ENCODE measurements at places on chromosomes 5 and 9.

DNA sequence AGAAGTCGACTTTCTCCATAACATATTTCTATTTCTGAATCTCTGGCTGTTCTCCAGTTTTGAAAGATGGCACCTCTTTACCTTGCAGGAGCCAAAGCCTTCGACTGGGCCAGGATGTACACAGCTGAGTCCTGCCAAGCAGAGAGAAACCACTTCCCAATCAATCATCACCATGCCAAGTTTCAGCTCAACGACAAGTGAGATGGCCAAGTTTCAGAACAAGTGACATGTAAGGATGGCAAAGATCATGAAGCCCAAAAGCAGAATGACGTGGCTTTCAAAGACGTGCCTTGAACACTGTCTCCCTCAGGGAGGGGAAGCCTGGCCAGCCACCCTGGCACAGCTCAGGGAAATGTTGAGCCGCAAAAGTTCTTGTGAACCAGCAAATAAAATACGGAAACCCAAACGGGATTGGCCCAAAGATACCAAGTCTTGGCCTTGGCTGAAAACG, 17.7 kb downstream of the STK10 start:
- DNase-seq, result no peak

- DNase-seq, result no peak
Measured at GRCh38 chr5:165834891-165835290, 2329.5 kb downstream of the MAT2B start.

DNA sequence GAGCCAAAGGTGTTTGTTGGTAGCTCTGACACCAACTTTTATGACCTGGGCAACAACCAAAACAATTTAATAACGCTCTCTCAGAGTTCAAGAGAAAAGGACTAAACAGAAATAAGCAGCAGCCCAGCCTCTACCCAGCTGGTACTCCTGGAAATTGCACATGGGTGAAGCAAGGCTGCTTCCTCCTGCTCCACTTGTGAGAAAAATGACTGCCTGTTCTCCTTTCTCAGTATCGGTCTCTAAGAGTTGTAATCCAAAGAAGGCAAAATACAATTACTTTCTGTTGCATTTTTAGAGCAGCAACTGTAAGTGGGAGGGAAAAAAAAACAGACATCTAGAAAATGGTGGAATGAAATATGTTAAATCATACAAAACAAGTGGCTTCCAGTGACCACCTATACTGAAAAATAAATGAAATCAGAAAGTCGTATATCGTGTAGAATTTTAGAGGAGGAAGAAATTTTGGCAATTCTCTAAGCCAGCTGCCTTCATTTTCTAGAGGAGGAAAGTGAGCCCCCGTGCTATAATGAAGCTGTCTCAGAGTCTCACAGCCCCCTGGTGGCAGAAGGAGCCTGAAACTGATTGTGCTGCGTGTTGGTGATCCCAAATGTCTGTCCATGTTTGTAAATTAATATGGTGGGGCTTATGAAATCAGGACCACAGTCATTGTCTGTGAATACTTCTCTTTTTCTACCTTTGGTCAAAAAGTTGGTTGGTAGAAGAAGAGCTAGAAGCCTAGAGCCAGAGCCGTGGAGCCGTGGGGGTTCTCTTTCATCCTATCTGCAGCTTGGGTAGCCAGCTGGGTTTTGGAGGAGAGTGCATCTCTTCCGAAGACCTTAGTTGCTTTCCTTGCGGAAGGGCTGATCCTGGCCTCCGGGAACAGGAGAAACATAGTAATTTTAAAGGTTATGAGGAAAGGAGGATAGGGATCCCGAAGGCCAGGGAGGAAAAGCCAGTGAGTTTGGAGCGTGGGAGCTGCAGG, 139.9 kb downstream of the PIP5K1B start:
- no peak for DNase-seq

- no peak for DNase-seq
Measured at GRCh38 chr9:69579760-69580581, 92.2 kb downstream of the APBA1 start.

DNA sequence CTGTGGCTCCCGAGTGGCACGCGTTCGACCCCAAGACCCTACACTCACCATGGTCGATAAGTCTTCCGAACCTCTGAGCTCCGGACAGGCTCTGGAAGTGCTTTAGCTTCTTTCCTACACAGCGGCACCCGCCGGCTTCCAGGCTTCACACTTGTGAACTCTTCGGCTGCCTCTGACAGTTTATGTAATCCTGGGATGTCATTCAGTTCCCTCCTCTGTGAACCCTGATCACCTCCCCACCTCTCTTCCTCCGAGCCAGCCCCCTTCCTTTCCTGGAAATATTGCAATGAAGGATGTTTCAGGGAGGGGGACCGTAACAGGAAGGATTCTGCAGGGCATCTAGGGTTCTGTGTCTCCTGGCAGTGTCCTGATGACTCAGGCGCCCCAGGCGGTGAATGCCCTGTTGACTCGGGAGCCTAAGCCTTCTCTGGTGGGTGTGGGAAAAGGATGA, at the start of gene CD14:
Gene CD14 (minus strand): TSS at position 155 of the 451 bp plus-strand sequence. CDS start 104 bp downstream, at position 51.
- no peak for DNase-seq

- DNase-seq, result no peak
Measured at GRCh38 chr9:27086818-27087680, 22.0 kb upstream of the TEK start.

DNA sequence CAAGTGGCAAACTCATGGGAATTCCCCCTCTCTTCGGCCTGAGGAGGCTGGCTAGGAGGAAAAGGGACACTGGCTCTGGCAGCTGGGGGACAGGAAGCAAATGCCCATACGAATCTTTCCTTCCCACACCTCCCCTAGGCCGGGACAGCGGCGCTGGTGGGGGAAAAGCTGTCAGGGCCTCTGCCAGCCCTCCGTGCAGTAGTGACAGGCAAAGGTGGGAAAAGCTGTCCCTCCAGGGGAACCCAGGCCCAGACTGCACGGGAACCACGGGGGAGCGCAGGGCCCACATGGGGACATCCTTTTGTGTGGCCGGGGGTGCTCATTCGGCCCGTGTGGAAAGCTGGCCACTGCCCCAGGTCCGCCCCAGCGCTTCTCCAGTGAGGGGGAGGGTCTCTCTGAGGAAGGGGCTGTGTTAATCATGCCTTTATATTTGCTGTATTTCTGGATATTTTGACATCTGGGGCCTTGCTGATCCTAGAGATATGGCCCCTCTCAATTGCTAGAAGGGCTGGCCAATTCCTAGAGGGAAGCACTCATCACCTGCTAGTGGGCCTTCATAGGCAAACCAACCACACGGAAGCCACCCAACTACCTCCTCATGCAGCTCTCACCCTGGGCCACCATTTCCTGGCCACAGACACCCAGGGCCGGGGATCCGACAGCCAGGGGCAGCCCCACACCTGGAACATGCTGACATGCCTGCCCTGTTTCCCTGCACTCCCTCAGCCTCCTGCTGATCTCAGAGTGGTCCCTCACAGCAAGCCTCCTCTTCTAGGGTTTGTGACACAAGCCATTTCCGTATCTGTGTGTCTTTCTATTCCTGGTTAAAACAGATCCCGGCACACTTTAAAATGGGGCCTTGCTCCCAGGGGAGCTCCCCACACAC, 138.8 kb downstream of the ROR2 start:
- DNase-seq, result no peak

- DNase-seq, result no peak
Measured at GRCh38 chr9:19922476-19923118, 133.8 kb upstream of the SLC24A2 start.

DNA sequence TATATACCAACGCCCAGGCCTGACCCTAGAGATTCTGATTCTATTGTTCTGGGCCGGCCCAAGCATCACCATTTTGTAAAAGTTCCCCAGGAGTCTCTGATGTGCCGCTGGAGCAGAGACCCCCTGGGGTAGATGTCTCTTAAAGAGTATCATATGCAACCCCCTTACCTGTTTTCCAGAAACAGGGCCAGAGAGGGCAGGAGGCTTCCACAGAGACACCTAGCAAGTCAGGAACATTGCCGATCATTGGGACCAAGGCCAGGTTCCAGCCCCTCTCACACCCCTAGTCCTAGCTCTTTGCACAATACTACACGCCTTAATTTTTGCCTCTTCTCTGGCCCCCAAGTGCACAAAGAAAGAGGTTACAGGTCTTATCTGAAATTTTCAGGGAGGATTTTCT, 63.8 kb downstream of the TMOD1 start:
- DNase-seq, result no peak

GRCh38 chr9:94780516-94780950, 54.0 kb downstream of the AOPEP start:
- no peak for DNase-seq

DNA sequence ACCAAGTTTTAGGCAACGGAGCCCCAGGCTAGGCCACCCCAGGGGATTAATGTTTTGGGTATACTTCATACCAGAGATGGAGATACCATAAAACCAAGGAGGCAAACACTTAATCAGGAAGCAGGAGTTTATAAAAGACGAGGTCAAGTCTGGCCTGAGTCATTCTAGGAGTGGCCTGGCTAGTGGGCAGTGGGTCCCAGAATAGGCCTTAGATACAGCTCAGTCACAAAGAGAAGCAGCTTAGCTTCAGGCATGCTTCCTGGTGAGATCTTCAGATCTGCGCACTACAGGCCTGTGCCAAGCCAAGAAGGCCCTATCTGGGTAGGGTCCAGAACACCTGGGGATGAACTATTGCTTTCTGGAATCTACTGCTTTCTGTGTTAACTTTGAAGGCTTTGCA, 20.6 kb upstream of the NR5A1 start:
- no peak for DNase-seq

- DNase-seq, result no peak
Measured at GRCh38 chr5:129043894-129044293, 50.7 kb upstream of the ISOC1 start.

GRCh38 chr5:53537711-53538110, 22.7 kb upstream of the NDUFS4 start:
- DNase-seq, result no peak

DNA sequence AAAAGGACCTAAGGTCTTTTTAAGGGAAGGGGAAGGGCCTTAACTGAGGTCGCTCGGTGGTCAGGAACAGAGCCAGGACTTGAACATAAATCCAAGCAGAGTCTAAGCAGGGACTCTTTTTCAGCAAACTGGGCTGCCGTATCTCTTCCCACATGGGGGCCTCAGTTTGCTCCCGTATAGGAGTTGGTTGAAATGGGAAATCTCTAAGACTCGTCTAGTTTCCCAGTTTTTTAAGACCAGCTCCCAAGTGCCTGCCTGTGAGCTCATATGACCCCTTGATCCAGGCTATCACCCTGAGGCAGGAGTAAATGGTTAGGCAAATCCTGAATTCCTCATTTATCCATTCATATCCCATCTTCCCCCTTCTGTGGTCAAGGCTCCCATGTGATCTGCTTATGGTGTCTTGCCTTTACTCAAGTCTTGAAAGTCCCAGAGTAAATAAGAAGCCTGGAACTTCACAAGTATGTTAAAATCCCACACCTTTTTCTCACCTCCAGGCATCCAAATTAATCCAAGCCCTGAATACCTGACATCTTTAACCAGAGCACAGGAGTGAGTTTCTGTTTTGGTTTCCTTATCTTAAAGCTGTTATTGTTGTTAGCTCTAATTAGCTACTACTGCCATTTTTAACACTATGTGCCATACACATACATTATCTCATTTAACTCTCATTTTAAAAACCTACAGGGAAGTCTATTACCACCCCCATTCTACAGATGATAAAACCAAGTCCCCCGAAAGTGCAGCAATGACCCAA, 3.0 kb downstream of the ARSI start:
- no peak for DNase-seq

- DNase-seq, result no peak
Measured at GRCh38 chr5:174505621-174506020, 218.8 kb upstream of the MSX2 start.

All from NCI-H1436 treated with DMSO at 0.1 percent for 48 hours (cell line).